Hematopoietic multipotent progenitor cell treated with erythropoietin and hydrocortisone succinate and interleukin-3 and kit ligand, for 6 days (in vitro differentiated cells): ENCODE measurements at places on chromosomes 7 and 10.

- DNase-seq = peak; percentile 49
Observed at GRCh38 chr7:41732436-41732785, 29.5 kb upstream of the INHBA start.

- DNase-seq = no peak
Observed at GRCh38 chr7:114650491-114650890, 235.9 kb downstream of the FOXP2 start.

GRCh38 chr7:100575746-100576383 is 2.2 kb upstream of the SAP25 start:
- no peak for DNase-seq

GRCh38 chr10:29869593-29869992 is 189.8 kb downstream of the JCAD start:
- no peak for DNase-seq

DNA sequence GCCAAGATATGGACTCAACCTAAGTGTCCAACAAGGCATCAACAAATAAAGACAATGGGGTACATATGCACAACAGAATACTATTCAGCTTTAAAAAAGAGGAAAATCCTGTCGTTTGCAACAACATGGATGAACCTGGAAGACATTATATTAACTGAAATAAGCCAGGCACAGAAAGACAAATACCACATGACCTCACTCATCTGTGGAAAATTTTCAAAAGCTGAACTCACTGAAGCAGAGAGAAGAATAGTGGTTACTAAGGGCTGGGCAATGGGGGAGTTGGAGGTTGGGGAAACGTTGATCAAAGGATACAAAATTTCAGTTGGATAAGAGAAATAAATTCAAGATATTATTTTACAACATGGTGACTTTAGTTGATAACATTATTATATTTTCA is 221.4 kb upstream of the PITRM1 start:
- DNase-seq = no peak

DNA sequence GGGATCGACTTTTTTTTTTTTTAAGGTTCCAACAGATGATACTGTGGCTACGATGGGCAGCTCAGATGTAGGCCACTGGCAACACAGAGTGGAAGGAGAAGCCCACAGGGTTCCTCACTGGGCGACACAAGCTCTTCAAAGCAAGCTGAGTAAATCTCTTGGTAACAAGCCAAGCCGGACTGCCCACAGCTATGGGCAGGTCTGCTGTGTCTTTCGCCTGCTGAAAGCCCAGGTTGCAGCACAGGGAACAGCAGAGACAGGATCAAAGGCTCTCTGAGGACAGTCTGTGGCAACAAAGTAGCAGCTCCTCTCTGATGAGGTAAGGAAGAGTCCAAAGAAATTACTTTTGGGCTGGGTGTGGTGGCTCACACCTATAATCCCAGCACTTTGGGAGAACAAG is 83.6 kb downstream of the KCNMA1 start:
- peak; percentile 12 for DNase-seq

GRCh38 chr10:110511734-110512449 is 14.2 kb downstream of the DUSP5 start:
- DNase-seq = no peak

DNA sequence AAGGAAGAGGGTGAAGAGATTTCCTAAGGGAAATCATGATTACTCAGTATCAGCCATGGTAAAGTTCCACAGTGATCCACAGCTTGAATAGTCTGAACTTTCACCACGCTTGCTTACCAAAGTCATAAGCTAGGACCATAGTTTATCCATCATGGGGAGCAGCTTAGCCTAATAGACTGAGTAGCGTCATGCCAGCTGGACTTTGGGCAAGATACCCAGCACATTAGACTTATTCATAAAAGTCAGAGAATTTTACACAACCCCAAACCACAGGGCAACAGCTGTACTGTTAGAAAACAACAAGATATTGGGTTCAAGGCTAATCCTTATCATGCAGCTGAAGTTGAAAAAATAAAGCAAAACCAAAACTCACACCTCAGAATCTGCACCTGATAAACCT is 491.0 kb downstream of the XPNPEP1 start:
- DNase-seq = no peak

DNA sequence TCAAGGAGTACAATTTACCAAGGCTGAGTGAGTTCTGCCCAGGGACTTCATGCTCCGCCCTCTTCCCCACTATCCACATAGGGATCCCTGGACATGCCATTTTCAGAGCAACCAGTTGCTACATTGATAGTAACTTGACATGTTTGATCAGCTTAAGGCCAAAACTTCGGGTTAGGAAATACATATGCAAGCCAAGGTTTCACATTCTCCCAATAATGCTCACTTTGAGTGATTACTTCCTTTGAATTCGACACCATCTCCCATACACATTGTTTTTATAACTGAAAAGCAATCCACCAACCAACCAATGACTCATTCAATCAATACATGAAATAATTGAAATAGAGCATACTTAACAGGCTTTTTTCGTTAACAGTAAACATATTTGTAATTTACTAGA is 137.9 kb downstream of the GLI3 start:
- no peak for DNase-seq

DNA sequence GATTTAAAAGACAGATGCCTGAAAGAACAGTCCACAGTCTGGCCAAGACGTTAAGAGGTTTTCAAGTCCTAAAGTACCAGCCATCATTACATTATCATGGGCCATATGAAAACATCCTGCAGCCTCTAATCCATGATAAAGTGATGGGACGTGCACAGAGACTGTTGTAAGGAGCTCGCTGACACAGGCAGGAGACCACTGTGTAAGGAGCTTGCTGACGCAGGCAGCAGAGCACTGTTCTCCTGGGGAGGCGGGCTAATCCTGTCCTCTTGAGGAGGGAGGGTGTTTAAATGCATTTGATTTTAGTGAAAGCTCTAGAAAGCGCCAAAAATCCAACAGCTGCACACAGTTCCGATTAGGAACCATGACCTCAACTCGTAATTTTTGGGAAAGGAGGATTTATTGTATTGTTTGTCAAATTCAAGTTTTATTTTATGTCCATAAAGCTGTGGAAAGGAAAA is 16.9 kb downstream of the SVIL start:
- DNase-seq = no peak

- no peak for DNase-seq
Observed at GRCh38 chr7:70942791-70943190, 189.2 kb upstream of the GALNT17 start.

DNA sequence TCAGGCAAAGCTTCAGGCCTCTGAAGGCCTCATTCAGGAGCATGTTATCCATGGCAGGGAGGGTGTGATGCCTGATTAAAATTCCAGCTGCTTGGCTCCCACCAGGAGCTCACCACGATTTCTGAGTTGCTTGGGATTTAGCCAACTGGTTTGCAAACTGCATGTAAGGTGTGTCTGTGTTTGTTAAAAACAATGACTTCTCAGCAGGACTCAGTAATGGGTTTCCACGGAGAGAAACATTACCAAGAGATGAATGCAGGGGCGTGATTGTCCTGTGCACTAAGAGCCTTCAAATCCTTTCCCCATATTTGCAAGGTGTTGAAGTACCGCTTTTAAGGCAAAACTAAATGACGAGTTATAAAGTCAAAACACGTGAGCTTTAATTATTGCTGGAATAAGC is 88.8 kb upstream of the BTBD16 start:
- DNase-seq = no peak

DNA sequence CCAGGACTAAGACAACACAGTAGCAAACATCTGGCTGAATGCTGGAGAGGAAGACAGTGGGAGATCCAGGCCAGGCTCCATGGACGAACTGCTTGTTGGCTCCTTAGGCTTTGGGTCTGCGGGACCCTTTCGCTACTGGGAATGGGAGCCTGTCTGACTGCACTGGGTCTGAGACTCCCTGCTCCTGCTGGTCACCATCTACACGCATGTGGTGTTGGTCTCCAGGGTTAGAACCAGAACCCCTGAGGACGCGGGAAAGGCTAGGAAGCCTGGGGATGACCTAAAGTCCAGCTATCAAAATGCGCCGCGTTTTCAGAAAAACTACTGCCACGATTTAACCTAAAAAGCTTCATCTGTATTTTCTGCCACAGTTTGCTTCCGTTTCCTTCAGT is 817 bp upstream of the DNAJB6 start:
- DNase-seq = no peak

DNA sequence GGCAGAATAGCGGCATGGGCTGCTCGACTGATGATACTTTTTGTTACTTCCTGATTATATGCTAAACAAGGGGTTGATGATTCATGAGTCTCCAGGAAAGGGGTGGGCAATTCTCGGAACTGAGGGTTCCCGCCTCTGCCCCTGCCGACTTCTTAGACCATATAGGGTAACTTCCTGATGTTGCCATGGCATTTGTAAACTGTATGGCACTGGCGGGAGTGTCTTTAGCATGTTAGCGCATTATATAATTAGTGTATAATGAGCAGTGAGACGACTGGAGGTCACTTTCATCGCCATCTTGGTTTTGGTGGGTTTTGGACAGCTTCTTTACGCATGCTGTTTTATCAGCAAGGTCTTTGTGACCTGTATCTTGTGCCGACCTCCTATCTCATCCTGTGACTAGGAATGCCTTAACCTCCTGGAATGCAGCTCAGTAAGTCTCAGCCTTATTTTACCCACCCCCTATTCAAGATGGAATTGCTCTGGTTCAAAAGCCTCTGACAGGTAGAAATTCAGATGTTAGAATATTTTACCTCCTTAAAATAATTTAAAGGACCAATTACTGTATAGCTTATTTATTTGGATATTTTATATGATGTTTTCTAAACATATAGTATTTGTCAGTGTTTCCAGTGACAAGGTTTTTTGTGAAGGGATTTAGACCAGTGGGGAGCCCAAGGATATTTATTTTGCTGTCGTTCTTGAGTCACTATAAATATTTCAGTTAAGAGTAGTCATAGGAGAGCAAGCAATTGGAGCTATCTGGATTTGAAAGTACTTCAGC is 90.1 kb upstream of the PIK3CG start:
- peak; percentile 36 for DNase-seq
